Stimulated activated CD4-positive, alpha-beta T cell treated with anti-CD3 and anti-CD28 coated beads, Interleukin-15, amount 100 ng/mL, for 48 hours (primary cell): ENCODE measurements at places on chromosomes 7 and 10.

DNA sequence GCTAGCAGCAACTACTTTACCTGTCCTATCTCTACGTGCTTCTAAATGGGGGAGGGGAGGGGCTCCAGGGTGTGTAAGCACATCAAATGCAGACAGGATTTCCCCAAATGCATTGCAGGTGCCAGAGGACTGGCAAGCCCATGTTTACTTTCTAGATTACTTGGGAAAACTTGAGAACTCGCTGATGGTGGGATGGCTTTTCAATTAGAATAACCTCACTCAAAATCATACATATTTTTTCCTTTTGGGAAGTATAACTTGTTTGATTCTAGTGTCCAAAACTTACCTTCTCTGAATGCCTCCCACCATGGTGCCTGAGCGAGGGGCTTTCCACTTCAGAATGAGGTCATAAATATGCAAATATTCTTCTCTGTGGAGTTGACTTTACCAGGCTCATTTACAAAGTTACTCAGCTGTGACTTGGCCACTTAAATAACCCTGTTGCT, 191.3 kb upstream of the RHOBTB1 start:
- DNase-seq, result no peak

GRCh38 chr10:79031723-79032122, 37.0 kb upstream of the ZMIZ1 start:
- DNase-seq, result no peak

- DNase-seq, result no peak
Measured at GRCh38 chr10:113801569-113801968, 50.1 kb downstream of the PLEKHS1 start.

GRCh38 chr7:156943091-156944041, 6.1 kb upstream of the NOM1 start:
- no peak for DNase-seq

- DNase-seq, result no peak
Measured at GRCh38 chr10:55146032-55146431, 345.0 kb upstream of the PCDH15 start.

DNA sequence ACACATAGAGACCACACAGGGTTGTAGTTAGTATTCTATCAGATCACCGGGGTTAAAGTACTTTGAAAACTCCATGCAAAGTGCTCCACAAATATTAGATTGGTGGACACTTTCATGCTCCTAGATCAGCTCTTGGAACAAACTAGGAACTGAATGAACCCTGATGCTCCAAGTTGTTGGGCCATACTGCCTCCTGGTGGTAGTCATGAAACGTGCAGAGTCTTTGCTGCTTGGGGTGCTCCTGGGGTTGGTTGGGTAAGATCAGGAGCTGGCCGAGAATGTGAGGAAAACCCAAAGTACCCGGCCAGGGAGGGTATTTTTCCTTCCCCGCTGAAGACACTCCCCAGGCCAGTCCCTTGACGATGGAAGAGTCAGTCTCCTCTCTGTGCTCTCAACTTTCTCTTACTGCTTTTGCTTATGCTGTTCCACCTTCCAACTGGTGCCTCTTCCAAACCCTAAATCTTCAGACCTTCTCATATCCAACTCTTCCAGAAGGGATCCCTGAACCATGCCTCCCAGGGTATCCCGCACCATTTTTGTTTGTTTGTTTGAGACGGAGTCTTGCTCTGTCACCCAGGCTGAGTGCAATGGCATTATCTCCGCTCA, 918 bp upstream of the RPEL1 start:
- peak; percentile 30 for DNase-seq

GRCh38 chr7:50307368-50308032, 3.0 kb downstream of the IKZF1 start:
- DNase-seq, result no peak

DNA sequence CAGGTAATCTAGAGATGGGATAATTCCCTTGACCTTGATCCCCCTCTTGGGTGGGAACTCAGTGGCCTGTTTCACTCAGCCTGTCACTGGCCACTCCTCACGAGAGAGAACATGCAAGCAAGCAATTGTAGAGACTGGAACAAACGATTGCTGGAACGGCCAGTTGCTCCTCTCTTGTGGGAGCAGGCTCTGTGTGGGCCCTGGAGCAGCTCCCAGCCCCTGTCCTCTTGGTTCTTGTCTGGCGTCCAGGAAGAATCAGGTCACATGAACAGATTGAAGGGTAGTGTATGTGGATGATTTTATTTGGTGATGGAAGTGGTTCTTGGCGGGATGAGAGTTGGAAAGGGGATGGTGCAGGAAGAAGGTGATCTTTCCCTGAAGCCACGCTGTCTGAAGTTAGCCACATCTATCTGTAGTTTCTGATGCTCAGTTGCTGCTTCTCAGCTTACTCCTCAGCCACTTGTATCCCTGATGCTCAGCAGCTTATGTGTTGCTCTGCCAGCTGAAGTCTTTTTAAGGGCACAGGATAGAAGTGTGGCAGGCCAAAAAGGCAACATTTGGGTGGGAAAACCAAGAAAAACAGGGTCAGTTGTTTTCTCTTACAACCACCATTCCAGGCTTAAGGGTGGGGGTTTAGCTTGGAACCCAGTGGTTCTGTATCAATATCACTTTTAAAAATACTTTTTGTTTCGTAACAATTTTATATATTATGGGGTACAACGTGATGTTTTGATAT, 15.9 kb downstream of the RNF133 start:
- no peak for DNase-seq

GRCh38 chr7:149166630-149167352, 19.5 kb downstream of the ZNF398 start:
- DNase-seq, result no peak

- no peak for DNase-seq
Measured at GRCh38 chr10:22437620-22438588, 92.6 kb downstream of the SPAG6 start.

- no peak for DNase-seq
Measured at GRCh38 chr7:80386686-80387085, 125.2 kb downstream of the GNAT3 start.

GRCh38 chr10:13525663-13526062, 3.2 kb downstream of the BEND7 start:
- no peak for DNase-seq

DNA sequence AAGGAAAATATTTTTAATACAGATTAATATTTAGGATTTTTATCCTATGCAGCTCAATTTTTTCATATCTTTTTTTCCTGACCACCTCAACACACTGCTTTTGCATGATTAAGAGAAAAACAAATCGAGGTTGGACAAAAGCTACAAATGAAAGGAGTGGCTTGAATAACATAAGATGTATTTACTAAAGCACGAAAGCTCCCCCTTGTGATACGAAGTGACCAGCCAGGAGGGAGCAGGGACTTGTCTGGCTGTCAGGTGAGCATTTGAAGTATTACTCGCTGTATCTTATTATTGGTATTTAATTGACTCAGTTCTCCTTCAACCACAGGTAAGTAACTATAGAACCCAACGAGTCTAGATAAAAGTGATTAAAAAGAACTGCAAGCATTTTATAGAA, 265.2 kb upstream of the PHF14 start:
- DNase-seq, result no peak

DNA sequence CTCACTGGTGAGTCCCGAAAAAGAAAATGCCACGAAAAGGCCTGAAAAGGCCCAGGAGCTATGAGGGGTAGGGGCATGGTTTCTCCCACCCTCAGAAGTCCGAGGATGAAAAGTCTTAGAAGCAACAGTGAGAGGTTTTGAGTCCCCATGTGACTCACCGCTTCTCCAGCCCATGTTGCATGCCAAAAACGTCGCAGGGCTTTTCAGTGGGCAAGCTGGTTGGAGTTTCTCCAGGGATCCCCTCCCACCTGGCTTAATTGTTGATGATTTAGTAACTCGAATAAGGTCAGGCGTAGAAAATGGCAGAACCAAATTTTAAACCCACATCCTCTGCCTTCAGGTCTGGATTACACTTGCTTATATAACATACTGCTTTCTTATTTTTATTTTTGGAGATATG, 96.3 kb upstream of the ARMC3 start:
- no peak for DNase-seq

DNA sequence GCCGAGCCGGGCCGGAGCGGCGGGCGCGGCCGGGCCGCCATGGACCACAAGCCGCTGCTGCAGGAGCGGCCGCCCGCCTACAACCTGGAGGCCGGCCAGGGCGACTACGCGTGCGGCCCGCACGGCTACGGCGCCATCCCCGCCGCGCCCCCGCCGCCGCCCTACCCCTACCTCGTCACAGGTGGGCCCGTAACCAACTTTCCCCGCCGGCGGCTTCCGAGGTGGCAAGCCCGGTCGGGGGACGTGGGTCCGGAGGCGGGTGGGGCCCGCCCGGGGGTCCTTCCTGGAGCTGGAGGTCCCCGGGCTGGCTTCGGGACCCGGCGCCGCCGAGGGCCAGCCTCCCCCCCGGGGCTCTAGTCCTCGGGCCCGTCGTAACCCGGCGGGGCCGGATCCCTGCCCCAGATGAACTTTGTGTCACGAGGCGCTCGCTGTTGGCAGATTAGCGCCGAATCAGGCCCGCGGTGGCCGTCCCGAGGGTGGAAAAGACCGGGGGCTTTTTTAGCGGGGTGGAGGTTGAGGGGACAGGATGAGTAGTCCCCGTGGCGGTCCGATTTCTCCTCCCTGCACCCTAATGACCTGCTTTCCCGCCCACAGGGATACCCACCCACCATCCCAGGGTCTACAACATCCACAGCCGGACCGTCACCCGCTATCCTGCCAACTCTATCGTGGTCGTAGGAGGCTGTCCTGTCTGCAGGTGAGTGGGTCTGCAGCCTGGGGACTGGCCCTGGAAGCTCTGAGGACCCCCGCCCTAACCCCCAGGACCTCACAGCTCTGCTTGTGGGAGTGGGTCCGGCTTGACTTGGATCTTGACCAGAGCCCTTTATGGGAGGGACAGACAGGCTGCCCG, 496 bp downstream of the BRI3 start:
- DNase-seq, result peak; percentile 8

- DNase-seq, result no peak
Measured at GRCh38 chr10:118412132-118412760, 70.1 kb upstream of the FAM204A start.

DNA sequence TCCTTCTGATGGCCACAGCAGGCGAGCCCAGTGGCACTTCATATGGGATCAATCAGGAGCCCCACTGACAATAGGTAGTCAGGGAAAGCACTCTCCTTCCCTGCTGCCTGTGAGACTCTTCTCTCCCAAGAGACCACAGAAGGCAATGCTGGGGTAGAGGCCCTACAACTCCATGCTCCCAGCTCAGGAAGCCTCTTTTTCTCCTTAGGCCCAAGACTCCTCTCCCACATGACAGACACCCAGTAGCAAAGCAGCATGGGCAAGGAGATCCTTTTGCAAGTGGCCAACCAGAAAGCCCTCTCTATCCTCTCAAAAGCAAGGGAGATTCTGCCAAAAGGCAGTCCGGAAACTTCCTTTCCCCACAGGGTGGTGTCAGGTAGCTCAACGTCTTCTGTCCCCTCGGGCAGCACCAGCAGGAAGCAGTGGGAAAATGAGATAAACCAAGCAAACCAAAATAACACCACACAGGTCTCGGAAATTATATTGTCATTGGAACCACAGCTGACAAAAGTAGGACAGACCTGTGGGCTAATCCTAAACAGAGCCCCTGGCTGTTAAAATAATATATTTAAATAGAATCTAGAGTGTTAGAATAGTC, 172.7 kb upstream of the GDF10 start:
- no peak for DNase-seq

DNA sequence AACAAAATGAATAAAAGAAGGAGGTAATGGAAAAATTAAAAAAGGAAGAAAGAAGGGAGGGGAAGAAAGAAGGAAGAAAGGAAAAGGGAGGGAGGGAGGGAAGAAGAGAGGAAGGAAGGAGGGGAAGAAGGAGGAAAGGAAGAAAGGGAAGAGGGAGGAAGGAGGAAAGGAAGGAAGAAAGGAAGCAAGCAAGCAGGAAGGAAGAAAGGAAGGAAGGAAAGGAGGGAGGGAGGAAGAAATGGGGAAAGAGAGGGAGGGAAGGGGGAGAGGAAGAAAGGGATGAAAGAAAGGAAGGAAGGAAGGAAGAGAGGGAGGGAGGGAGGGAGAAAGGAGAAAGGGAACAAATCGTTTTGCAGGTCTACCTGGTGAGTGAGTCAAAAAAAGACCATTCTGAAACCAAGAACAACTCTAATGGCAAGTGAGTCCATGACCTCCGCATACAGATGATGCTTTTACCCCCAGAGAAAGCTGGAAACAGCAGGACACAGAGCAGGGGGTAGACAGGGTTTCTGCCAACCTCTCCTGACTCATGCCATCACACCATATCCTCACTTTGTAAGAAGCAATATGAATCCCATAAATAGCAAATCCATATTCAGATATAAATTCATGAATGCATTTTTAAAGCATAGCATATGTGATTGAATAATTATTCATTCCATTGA, 1112.9 kb upstream of the AUTS2 start:
- DNase-seq, result no peak

GRCh38 chr10:29343607-29344038, 54.8 kb downstream of the LYZL1 start:
- no peak for DNase-seq

DNA sequence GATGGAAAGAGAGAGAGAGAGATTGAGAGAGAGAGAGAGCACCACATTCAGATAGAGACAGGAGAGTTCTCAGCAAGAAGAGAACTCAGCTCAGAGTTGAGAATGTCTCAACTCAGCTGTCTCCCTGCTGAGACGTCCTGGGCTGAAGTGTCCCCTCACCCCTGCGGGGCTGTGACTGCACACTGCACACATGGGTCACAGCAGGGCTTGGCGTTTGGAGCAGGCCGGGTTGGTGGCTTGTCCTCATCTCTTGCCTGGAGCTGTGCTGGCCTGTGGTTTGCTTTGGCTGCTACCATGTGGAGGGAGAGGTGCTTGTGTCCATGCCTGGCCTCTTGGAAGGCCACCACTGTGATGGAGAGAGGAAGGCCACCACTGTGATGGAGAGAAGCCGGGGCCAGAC, 167.9 kb downstream of the RNF216 start:
- DNase-seq, result no peak
